Naive thymus-derived CD4-positive, alpha-beta T cell (primary cell): ENCODE measurements at places on chromosomes 3 and 15.

GRCh38 chr3:161423911-161424522 is 52.7 kb upstream of the SPTSSB start:
- DNase-seq = no peak

GRCh38 chr15:80203361-80203885 is 48.6 kb downstream of the CTXND1 start:
- DNase-seq = no peak

GRCh38 chr3:179286331-179286730 is 35.4 kb upstream of the KCNMB3 start:
- no peak for DNase-seq

- no peak for DNase-seq
Observed at GRCh38 chr15:90173372-90173771, 27.8 kb upstream of the SEMA4B start.

DNA sequence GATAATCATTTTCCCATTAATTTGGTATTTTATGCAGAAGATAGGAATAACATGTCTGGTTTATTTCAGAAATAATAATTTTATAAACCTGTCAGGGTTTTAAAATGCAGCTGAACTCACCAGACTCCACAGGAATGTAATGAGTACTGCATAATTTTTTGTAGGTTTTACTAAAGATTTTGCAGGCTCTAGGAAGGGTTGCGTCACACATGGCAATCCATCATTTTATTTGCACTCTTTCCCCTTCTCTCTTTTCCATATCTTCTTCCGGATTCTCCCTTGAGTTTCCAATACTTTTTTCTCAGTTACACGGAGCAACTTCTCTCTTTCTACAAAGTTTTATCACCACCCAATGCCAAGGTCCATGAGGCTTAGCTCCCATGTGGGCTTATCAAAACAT is 234.7 kb downstream of the NFKBIZ start:
- DNase-seq = no peak

DNA sequence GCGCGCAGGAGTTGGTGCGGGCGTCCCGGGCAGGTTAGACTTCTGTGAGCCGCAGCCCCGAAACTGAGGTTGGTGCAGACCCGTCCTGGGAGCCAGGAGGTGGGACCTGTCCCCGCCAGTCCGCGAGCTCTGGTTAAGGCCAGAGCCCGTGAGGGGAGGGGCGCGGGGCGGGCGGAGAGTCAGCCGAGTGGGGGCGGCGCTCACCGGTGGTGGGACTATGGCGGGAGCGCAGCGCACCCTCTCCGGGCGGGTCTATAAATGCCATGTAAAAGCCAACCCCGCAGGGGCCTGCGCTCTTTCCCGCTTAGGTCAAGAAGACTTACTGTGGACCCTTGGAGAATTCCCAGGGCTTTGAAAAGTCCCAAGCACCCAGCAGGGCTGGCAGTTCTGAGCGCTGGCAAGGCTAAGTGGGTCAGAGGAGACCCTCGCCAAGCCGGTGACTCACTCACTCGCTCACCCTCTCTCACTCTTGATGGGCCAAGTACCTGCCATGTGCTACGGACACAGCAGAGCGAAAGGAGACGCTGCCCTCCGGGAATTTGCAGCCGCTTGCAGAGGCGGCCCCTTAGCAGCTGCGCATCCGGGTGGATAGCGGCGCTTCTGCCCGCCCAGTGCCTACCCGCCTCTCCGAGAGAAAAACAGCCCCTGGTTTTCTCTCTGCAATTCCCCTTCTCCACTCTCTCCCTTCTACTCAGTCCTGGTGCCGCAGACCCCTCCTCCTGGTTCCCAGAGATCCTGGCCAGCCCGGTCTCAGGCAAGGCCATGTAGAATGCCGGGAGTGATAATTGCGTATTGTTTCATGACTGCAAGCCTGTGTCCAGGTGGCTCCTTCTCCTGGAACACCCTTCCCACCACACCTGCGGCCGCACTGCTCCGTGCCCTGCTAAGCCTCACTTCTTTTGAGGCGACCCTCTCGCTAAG is at the start of gene ALDH1L1:
ALDH1L1 (minus strand) TSS at position 110 of the 921 bp plus-strand sequence. CDS start 19,607 bp downstream, outside the sequence.
- DNase-seq = no peak

- DNase-seq = no peak
Observed at GRCh38 chr3:112688819-112689218, 47.9 kb upstream of the CCDC80 start.

GRCh38 chr15:31212326-31213080 is 111.0 kb upstream of the TRPM1 start:
- no peak for DNase-seq

- no peak for DNase-seq
Observed at GRCh38 chr3:61750766-61751165, 189.4 kb downstream of the PTPRG start.

GRCh38 chr3:171195686-171196085 is 169.2 kb upstream of the SLC2A2 start:
- no peak for DNase-seq

- DNase-seq = no peak
Observed at GRCh38 chr3:180782195-180782984, 103.1 kb upstream of the CCDC39 start.

GRCh38 chr15:42143356-42143755 is 13.1 kb downstream of the PLA2G4F start:
- no peak for DNase-seq

GRCh38 chr3:176376531-176376930 is 820.8 kb downstream of the TBL1XR1 start:
- no peak for DNase-seq

GRCh38 chr3:125470671-125471070 is 49.3 kb downstream of the SNX4 start:
- DNase-seq = no peak

GRCh38 chr3:127889976-127890650 is 24.9 kb upstream of the KBTBD12 start:
- DNase-seq = no peak

- peak; percentile 55 for DNase-seq
Observed at GRCh38 chr15:56052395-56053045, 59.1 kb upstream of the NEDD4 start.

- DNase-seq = no peak
Observed at GRCh38 chr3:2567451-2567850, 468.8 kb downstream of the CNTN4 start.

GRCh38 chr3:126613479-126614188 is 41.3 kb downstream of the TXNRD3 start:
- no peak for DNase-seq
